ENCODE measurements at places on chromosomes 3 and 15.

DNA sequence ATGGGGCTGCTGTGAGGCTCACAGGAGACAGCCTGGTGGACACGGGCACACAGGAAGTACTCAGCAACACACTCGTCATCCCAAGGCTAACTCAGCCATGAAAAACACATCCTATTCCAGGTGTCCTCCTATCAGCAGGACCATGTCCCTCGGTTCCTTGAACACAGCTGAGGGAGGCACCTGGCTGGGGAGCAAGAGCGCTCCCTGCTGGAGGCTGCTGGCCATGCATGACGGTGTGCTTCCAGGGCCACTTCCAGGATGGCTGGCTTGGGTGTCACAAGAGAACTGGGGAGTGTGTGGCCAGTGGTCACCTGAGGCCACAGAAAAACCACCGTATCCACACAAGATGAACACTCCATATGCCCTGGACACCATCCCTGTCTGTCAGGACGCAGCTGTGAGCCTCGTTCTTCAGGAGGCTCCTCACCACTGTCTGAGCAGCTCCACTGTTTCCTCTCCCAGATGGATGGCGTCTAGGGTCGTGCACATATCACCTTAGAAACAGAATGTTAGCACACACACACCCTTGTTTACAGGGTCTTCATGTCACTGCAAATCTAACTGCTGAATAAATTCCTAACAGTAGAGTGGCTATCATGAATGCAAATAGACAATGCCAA, 31.0 kb downstream of the POC1A start:
- DNase-seq: peak; percentile 79

GRCh38 chr3:59163953-59164352, 114.1 kb upstream of the CFAP20DC start:
- DNase-seq: no peak

DNA sequence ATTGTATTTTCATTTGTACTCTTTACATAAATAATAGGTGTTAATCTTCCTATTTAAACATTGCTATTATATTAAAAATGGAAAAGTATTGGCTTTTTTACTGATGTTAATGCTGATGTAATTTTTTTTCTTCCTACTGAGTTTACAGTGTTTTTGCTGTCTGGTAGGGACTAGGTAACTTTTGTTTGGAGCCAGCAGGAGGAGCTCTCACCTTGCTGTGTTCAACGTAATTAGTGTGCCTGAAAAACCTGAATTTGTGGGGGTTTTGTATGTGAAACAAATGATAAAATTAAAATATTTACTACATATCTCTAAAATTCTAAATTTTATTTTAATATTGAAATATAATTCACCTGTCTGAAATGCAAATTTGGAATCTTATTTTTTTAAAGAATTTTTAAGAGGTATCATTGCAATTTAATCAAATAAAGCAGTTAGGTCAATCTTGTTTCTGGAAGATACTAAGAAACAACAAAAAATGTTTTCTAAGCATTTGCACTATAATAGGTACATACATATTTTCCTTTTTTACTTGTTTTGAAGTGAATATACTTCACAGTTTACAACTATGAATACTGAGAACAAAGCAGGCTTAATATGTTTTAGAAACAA, 48.8 kb downstream of the EPHA6 start:
- peak; percentile 1 for DNase-seq

DNA sequence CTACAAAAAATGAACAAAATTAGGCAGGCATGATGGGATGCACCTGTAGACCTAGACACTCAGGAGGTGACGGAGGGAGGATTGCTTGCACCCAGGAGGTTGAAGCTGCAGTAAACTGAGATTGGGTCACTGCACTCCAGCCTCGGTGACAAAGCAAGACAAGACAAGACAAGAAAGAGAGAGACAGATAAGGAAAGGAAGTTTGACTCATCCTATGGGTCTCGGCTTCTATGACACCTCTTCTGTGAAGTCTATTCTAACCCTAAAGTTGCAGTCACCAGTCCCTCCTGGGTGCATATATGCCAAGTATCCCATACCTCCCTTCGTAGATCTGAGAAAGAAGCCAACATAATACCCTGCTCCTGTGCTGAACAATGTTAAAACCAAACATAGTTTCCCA, 7.9 kb upstream of the ZMAT3 start:
- no peak for DNase-seq

- no peak for DNase-seq
Observed at GRCh38 chr15:45110256-45110820, 3.6 kb downstream of the DUOX2 start.

- no peak for DNase-seq
Observed at GRCh38 chr15:66433726-66434125, 47.0 kb downstream of the MAP2K1 start.

GRCh38 chr3:7999384-7999783, 502.2 kb upstream of the LMCD1 start:
- DNase-seq: no peak

- no peak for DNase-seq
Observed at GRCh38 chr3:86180696-86181095, 810.3 kb downstream of the VGLL3 start.

GRCh38 chr15:63323798-63324563, 46.6 kb downstream of the APH1B start:
- no peak for DNase-seq

- DNase-seq: no peak
Observed at GRCh38 chr15:77505556-77505955, 84.9 kb downstream of the HMG20A start.

GRCh38 chr3:64856106-64856505, 168.3 kb upstream of the ADAMTS9 start:
- DNase-seq: no peak

DNA sequence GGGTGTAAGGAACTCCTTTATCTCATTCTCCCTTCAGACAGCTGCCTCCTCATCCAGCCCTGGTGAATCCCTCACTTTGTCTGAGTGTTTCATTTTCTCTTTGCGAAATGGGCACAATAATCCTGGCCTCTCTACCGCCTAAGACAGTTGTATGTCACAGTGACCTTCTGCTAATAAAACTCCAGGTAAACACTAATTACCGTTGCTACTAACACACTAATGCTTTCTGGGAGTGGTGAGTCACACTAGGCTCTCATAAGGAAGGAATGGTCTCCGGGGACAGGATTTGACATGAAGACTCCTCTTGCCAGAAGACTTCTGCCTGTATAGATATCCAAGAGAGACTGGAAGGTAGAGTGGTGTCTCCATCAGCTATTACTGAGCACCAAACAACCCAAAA, 71.7 kb upstream of the SNRK start:
- no peak for DNase-seq

DNA sequence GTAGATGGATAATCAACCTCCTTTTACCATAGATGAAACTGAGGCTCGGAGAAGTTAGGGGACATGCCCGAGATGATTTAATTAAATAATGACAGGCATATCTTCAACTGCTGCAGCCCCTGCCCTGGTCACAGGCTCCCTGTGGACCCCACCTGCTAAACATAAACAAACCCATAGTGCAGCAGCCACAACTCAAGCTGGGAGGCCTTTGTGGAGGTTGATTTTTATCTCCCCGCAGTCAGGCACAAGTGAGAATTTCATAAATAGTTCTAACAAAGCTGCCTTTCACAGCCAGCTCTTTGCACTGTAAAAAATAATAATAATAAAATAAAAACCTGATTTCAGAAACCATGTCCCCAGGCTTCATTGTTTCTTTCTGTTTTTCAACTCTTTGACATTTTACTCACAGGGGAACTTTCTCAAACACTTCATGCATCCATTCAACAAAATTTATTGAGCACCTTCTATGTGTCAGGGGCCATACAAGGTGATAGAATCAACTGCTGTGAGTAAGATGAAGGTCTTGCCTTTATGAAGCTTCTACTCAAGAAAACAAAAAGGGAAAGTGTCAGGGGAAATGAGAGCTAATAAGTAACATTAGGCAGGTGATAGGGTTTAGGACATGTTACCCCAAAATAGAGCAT, 393.6 kb upstream of the PROK2 start:
- no peak for DNase-seq

- DNase-seq: no peak
Observed at GRCh38 chr3:150409125-150409511, 1.0 kb downstream of the TSC22D2 start.

- no peak for DNase-seq
Observed at GRCh38 chr3:194087995-194088855, 47.7 kb upstream of the HES1 start.

- peak; percentile 76 for DNase-seq
Observed at GRCh38 chr15:40906091-40906990, 12.1 kb downstream of the VPS18 start.

DNA sequence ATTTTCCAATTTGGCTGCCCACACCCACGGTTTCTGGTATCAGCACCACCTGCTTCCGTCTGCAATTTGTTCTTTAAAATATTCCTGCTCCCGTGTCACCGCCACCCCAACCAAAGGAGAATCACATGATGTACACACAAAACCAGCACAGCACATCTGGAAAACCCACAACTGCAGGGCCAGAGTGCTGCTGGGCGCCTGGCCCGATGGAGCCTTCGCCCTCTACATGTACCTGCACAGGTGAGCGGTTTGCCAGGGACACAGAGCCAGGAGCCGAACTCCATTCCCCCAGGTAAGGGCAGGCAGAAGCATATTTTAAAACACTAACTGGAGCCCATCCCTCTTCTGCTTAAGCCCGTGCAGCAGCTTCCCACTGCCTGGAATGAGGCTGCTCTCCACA, 75.6 kb downstream of the ADAMTS17 start:
- no peak for DNase-seq

- DNase-seq: peak; percentile 63
Observed at GRCh38 chr3:56980798-56981390, 79.6 kb upstream of the SPATA12 start.

GRCh38 chr3:196419386-196419785, 12.8 kb downstream of the UBXN7 start:
- DNase-seq: no peak

- no peak for DNase-seq
Observed at GRCh38 chr3:112786881-112787579, 59.6 kb downstream of the CD200R1L start.

DNA sequence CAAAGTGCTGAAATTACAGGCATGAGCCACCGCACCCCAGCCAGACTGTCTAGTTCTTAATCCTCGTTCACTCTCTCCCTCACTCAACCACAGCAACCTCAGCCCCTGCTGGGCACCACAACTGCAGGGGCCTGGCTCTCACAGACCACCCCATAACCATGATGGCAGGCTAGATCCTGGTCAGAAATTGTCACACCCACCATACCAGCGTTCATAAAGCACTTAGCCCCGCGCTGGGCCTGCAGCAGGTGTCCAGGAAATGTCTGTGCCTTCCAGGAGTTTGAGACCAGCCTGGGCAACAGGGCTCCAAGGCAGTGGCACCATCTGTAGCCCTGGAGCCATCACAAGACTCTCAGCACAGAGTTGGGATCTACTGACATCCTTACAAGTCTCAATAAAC, 1.9 kb downstream of the SHISA5 start:
- DNase-seq: no peak

DNA sequence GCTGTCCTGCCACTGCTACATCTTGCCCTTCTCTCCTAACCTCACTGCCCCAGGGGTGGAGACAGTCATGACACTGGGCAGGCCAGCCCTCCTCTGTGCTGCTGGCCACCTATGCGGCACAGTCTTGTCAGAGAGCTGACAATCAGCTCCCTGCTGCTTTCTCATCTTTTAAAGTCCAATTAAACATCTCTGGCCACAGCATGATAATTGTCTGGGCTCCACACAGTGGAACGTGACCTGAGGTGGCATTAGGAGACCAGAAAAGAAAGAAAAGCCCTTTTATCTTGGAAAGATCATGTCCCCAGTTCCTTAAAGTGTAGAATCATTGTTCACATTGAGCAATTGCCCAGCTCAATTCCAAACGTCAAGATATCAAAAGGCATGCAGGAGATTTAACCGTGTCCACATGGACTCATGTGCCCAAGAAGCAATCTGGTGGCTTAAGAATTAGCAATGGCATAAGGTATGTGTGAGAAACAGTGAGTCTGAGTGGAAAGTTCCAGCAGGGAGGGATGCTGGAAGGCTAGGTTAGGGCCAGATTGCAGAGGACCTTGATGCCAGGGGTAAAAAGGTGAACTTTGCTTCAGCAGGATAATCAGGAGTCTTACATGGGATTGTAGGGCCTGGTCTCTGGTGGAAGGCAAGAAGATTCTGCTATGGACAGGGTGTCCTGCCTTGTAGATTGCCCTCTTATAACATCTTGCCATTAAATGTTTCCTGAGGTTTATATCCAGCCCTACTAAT, 15.3 kb upstream of the CACNA1D start:
- no peak for DNase-seq
